ENCODE measurements at places on chromosomes 16 and 17.

GRCh38 chr16:31487071-31487719 is 4.3 kb downstream of the SLC5A2 start:
- DNase-seq: no peak

DNA sequence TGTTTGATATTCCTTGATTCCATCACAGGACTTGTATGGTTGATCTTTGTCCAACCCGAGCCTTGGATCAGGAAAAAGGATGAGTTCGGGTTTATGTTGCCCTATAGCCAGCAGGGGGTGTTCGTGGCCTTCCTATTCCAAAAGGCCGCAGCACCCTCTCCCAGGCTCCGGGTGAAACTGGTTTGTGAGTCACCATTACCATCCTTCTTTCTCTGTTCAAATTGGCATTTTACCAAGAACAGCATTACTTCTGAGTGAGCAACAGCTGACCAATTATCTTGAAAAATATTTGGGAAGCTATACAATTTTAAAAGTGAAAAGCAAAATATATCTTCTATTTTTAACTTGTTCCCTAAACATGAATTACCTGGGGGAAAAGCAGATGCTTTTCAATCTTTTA is 24.3 kb upstream of the KRT20 start:
- peak; percentile 53 for DNase-seq

GRCh38 chr16:81817789-81818567 is 38.9 kb downstream of the PLCG2 start:
- DNase-seq: no peak

DNA sequence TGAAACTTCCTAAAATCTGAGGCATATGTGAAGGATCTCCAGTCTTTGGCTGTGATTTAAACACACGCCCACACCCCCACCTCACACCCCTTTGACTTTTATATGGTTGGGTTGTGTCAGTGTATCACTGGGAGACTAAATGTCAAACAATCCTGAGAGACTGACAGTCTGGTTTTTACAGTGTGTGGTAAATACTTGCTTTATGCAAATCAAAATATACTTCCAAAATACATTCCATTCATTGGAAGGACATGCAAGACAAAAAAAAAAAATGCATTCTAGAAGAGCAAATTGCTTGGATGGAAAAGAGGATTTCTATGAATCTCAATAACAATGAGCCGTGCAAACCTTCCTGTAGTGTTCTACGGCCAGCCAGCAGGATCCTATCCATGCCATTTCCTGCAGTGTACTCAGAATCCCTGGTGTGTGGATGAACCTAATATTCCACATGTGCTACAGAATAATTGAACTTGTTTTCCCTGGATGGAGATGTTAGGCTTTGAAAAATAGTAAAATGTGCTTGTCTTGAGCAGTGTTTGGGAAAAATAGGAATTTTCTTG is 602.1 kb upstream of the GOT2 start:
- DNase-seq: no peak

DNA sequence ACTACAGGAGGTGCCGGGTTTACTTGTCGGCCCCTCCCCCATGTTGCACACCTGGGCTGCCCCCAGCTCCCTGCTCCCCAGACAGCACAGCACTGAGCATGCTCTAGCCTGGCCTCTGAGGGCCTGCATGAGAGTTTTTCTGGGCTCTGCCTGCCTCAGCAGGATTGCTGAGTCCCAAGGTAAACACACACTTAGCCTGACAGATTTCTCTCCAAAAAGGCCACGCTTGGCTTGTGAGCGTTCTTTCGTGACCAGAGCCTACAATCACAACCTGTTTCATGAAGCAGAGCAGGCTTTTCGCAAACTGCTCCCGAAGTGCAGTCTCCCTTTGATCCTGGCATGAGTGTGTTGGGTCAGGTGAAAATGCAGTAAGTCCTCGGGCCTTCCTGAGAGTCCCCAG is 9.8 kb upstream of the CD300E start:
- DNase-seq: no peak

GRCh38 chr16:48611329-48612137 is 1.6 kb upstream of the N4BP1 start:
- DNase-seq: peak; percentile 58

GRCh38 chr17:20174588-20175265 is 165.6 kb downstream of the SPECC1 start:
- DNase-seq: no peak

DNA sequence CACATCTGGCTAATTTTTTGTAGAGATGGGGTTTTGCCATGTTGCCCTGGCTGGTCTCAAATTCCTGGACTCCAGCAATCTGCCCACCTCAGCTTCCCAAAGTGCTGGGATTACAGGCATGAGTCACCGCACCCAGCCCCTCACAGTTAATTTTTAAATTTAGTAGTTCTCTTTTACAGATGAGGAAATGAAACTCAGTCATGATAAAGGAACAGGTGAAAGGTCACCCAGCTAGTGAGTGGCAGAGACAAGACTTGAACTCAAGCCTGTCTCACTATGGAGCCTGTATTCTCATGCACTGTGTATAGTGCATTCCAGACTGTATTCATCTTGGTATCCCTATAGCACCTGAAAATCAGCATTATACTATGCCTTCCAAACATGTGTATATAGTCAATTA is 77.1 kb upstream of the WSB1 start:
- no peak for DNase-seq

DNA sequence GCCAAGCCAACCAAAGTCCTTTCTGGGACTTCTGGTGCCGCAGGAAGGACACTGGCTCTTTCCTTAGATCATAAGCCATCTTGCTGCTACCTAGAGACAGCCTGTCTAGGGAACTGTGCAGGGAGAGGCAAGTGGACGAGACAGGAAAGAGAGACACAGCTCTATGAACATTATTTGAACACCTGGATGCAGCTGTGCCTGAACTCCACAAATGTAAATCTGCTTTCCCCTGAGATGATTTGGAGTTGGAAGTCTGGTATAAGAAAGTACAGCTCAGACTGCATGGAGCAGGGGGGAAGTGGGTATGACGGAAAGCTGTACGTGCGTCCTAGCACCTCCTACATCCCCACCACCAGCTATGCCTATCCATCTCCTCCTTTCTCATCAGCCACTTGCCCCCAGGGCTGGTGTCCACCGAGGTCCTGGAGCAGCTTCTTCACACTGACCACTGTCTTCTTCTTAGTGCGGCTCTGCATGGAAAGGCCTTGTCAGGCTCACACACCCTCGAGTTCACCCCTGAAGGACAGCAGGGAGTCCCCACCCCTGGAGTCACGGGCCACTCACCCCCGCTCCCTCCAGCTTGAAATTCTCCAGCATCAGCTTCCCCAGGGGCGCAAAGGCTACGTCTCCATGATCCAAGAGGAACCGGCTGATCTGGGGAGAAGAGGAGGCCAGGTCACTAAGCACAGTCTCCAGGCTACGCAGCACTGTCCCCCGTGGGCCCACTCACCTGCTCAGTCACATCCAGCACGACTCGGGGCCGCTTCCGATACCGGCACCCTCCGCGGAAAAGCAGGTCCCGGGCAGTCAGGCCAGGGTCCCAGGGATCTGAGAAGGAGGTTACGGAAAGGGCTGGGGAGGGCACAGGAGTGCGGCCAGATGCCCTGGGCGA is 3.9 kb downstream of the TAF1C start:
- no peak for DNase-seq

- no peak for DNase-seq
These were observed 103.2 kb downstream of the SOCS1 start for GRCh38 chr16:11152677-11153331.

DNA sequence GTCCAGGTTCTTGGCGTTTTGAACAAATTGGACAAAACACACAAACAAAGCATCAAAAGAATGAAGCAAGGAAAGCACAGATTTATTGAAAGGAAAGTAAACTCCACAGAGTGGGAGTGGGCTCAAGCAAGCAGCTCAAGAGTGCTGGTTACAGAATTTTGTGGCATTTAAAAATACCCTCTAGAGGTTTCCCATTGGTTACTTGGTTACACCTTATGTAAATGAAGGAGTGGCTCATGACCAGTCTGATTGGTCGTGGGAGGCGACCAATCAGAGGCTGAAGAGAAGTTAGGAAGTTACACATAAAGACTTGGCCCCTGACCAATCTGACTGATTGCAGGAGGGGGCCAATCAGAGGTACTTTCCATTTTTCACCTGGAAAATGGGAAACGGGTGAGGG is 1373.8 kb upstream of the GOT2 start:
- no peak for DNase-seq

GRCh38 chr16:54288835-54289241 is 2.3 kb upstream of the IRX3 start:
- no peak for DNase-seq

- DNase-seq: no peak
These were observed 11.9 kb upstream of the PLD6 start for GRCh38 chr17:17217995-17218394.

DNA sequence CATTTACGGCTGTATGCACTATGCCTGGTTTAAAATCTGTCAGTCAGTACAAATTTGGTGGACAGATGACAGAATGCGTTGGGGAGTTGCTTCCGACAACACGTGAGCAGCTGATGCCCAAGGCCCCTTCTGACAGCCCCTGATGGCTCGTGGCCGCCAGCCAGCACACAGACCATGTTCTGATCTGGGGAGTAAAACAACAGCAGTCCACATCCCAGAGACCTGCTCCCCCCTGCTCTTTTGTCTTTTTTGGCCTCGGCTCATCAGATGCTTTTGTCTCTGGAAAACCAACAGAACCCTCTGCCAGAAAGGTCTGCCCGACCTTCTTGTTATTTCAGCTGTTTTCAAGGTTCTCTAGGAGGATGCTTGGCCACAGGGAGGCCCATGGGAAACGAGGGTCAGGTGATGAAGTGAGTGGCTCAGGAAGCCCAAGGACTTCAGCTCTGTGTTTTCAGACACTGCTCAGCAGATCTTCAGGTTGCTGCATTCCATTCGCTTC is 10.8 kb downstream of the ARSG start:
- no peak for DNase-seq

DNA sequence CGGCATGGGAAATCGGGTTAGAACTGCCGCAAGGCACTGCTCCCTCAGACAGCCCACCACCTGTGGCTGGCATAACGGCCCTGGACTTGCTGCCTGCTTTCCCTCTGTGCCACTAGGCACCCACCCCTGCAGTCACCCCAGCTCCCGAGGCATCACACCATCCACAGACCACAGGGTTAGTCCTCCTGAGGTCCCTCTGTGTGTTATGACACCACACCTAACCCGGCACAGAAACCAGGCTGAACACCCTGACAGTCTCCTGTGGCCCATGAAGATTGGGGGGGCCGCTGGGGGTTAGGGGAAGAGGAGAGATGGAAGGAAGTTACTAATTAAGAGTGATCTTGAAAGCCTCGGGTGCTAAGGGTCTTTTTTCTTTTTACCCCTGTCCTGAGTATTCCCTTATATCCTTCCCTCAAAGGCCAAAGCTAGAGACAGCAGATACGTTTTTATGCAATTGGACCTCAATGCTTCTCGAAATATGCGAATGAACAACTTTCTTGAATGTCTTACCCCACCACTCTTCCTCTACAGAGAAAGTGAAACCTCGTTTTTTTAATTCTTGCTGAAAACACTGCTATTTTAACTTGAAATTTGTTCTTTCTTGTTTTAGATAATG is 7.0 kb downstream of the CYTH1 start:
- peak; percentile 57 for DNase-seq

All from stimulated activated CD4-positive, alpha-beta T cell treated with anti-CD3 and anti-CD28 coated beads, Interleukin-2, amount 100 ng/mL, for 48 hours (primary cell).